ENCODE measurements at places on chromosomes 3 and 15.

GRCh38 chr3:135756106-135756668, 209.3 kb upstream of the PPP2R3A start:
- no peak for DNase-seq

GRCh38 chr15:94135486-94136147, 95.7 kb upstream of the MCTP2 start:
- DNase-seq, result no peak

GRCh38 chr15:75149867-75150709, 51.6 kb upstream of the C15orf39 start:
- no peak for DNase-seq

DNA sequence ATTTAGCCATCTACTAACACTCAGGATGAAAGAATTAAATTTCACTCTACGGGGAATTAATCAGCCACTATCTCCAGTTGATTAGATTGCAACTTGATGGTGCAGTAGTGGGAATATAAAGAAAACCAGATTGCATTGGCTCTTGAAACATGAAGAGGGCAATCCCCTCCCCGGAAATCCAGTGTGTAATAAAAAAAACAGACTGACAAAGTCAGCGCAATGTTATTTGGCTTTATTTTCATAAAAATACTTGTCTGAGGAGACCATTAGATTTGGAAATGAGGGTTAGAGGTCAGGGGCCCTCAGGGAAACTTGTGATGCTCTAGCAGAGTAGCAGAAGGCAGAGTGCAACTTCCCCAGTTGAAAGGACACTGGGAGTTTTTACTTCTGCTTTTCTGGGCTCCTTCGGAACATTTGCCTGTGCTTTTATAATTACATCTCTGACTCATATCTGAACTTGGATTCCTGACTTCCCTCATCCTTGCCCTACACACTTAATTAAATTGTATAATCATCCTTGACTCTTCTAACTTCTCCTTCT, 326.8 kb downstream of the TUSC7 start:
- DNase-seq, result no peak

GRCh38 chr15:71443538-71443937, 328.3 kb downstream of the THSD4 start:
- DNase-seq, result no peak

DNA sequence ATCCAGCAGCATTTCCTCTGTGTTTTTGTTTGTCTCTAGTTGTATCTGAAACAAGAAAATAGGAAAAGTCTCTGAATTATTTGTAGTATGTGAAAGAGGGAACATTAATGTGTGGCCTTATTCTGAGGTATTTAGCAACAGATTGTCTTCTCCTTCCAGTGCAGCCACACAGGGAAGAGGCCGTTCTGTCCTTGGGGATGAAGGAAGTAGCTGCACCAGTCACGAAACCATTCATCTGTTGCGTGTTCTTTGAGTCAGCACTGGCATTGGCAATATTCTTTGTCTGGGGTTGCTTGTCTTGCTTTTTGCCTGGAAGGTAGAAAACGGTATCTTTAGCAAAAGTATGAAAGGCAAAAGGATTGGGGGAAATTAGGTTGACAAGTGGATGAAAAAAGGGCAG, 91.6 kb downstream of the CDIN1 start:
- DNase-seq, result no peak

DNA sequence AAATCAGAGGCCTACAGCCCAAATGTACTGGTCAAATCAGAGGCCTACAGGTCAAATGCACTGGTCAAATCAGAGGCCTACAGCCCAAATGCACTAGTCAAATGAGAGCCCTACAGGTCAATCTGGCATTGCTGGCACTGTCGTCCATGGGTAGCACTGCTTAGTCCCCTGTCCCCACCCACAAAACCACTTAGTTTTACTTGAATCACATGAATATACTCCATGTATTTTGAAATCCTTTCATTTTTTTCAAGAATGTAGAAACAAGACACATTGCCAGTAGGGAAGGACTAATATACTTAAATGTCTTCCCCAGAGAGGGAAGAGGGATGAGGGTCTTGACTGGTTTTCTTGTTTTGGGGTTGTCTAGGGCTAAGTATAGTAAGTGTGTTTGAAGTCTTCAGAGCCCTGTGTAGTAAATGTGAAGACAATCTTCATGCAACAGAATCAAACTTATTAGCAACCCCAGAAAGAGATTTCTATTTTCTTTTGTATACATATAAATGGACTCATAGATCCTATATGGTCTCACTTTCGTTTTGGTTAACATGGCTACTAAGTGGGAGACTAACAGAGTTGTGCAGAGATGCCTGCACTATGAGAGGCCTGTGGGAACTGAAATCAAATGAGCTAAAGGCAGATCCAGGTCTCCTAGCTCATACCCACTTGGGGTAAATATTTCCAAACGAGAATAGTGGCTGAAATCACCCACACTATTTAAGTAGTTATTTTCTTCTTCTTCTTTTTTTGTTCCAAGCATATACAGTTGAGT, 38.3 kb upstream of the DCUN1D1 start:
- no peak for DNase-seq

DNA sequence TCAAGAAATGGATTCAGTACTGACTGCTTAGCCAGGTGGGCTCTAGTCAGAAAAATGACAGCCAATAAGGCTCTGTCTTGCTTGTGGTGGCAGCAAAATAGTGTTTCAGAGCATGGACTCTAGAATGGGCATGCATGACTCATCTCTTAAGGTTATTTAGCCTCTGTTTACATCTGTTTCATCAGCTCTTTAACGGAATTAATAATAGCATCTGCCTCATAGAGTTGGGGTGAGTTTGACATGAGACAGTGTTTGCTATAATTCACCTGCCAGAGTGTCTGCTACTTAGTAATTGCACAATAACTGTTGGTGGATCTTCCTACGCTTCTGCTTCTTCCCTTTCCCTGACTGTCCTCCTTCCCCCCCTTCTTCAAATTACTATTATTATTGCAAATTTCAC, 350.4 kb upstream of the SEMA6D start:
- DNase-seq, result no peak

DNA sequence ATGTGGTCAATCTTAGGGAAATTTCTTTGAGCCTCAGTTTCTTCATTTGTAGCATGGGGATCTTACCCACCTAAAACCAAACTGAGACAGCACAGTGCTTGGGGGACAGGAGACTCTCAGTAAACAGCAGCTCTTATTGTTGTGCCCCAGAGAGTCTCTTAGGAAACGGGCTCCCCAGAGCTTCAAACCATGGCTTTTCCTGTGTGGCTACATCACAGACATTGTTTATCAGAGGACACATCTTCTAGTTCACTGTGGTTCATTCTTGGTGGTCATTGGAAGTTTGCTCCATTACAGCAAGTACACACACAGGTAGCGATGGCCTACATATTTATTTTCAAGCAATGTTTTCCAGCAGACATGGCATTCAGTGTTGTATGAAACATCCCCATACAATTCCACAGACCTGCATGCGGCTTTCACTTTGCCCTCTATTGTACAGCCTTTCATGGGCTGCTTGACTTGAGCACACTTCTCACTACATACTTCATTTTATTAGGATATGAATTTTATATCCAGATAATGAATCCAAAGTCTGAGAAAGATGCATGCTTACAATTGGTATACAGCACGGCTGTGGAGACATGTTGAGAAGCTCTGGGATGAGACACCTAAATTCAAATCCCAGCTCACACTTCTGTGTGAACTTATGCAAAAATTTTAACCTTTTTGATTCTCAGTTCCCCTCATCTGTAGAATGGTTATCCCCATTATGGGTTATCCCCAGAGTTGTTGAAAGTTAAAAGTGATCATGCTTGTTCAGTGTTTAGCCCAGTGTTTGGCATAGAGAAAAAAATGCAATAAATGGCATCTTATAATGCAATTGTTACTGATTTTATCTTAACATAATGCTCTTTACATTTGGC, 84.8 kb upstream of the ICE2 start:
- DNase-seq, result no peak

DNA sequence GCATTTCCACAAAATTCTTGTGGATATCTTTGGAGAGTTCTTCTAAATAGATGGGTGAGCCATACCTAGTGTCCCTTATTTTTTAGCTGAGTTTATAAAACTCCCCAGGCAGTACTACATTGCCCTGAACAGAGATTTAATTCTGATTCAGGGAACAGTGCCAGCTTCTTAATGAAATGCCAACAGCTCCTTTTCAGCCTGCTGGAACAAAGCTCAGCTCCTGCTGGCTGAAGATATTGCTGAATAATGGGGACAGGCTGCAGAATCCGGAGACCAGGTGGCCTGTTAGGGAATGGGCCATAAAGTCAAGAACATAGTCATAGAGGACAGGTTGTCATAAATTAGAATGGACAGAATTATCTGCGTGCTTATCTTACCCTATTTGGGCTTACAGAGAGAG, 8.9 kb downstream of the HGD start:
- no peak for DNase-seq

GRCh38 chr3:188861842-188862744, 309.7 kb upstream of the TPRG1 start:
- DNase-seq, result no peak

DNA sequence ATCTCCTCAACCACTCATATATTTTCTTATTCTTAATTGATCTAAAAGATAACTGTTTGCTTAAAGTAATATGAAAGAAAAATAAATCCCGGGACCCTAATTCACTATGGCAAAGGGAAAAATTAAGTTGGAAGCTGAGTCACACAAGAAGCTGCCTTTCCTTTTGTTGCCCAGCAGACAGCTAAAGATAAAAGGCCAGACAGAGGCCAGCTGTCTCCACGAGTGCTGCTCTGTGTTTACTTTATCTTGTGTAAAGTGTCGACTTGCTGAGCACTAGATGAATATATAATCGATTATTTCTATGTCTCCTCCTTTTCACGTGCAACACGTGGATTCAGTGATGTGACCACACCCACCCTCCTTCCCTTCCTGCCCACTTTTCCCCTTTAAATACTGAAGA, 52.8 kb upstream of the NSMCE3 start:
- DNase-seq, result no peak

- DNase-seq, result no peak
Measured at GRCh38 chr15:73650416-73651126, 17.4 kb upstream of the NPTN start.

- DNase-seq, result no peak
Measured at GRCh38 chr3:20809356-20809755, 623.4 kb upstream of the SGO1 start.

GRCh38 chr3:59127071-59127470, 77.2 kb upstream of the CFAP20DC start:
- no peak for DNase-seq

DNA sequence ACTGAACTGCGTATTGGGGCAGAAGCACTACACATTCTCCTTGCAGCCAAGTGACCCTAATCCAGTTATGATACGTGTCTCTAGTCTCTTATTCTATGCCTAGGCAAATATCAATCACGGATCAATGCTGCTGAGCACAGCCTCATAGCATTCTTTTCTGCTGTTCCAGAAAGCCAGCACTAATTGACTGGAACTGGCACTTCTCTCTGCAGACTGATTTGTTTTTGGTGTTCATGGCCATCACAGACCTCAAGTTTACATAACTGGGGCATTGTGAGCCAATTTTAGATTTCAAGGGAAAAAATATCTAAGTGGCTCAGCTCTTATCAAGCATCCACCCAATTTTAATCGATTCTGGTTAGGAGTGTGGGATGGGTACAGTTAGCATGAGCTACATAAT, 37.9 kb downstream of the GLDN start:
- no peak for DNase-seq

DNA sequence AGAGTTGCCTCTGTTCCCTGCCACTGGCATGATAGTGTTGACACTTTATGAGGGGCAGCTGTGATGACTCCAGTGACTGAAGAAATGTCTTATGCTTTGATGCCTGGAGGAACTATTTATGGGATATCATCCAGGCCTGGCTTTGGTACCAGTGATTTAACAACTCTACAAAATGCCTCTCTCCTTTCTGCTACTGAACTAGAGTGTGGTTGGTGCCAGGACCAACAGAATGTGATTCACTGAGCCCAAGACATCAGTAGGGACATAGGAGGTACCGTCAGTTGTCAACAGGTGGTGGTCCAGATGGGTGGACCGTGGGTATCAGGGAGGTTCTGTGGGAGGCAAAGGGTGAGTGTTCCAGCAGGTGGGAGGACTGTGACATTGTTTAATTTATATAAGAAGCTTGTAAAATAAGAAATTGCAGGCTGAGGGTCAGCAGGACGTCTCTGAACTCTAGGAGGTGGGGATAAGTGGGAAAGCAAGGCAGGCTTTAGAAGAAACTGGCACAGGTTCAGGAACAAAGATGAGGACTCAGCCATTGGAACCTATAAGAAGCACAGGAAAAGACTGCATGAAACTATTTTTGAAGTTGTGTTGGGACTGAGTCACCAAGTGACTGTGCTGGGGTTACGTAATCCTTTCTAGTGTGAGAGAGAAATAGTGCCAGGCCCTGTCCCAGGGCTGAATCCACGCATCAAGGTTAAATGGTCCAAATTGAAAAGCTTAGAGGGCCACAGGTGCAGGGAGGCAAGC, 28.5 kb upstream of the SLC7A14 start:
- DNase-seq, result no peak

- DNase-seq, result no peak
Measured at GRCh38 chr3:147422196-147422595, 13.0 kb downstream of the ZIC1 start.

- DNase-seq, result no peak
Measured at GRCh38 chr3:194492001-194492400, 5.2 kb upstream of the ATP13A3 start.

DNA sequence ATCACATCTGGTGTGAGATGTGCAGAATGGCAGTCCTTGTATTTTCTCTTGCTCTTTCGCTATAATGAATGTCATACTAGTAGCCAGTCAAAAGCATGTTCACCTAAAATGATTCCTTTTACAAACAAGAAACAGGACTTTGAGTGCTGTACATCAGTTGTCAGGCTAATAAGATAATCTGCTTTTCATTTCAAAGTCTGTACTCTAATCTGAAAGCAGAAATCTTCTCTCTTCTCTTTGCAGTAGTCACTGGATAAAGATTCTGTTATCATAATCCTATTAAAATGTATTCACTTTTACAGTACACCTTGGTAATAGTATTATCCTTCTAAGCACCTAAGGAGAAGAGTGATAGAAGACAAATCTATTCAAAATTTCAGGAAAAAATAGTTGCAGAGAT, 300.1 kb downstream of the MFSD1 start:
- no peak for DNase-seq

DNA sequence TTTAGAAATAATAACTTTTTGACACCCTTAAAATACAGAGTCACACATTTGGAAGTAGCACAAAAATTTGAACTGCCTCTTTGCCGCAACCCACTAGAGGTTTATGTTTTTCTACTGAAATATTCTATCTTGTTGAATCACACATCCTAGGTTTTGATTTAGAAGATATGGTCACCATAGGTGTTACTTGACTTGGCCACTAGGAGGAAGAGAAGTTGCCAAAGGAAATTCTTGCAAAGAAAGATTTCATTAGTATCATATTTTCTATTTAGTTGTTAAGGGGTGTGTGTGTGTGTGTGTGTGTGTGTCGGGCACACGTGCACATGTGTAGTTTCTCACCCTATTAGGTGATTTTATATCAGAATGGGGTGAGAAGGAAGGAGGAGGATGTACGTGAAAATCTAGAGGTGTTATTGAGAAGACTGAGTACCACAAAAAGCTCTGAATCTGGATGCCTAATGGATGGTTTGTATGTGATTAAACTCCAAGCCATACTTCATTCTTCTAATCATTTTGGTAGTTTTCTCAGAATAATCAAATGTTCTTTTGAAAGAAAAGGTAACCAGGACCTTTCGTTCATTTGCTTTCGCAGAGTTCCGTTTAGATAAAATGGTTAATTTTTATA, 31.5 kb downstream of the ZFAND6 start:
- DNase-seq, result no peak
